ENCODE measurements at places on chromosomes 7 and 10. TPM values are rescaled to one million over a fixed set of nuclear protein-coding genes. Genes with fewer than 3 reads are reported as not detected.

DNA sequence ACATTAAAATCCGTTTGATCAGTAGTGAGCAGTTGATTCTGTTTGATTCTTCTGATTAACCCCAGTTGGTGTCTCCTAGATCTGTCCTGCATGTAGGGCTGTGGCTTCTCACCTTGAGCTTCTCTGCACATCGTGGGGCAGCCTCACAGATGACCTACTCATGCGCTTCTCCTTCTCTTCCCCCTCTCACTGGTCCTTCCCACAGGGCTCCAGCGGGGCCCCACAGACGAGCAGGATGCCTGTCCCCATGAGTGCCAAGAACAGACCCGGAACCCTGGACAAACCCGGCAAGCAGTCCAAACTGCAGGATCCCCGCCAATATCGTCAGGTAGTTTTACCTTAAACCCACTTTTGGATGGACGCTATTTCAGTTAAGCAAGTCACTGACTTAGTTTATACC, 178.9 kb downstream of the ARHGAP21 start:
- H3K36me3 ChIP-seq, result no peaks in the 10 kb centered on the region
- H3K4me3 ChIP-seq, result no peak overlapping the region
- H3K27me3 ChIP-seq, result no peaks in the 10 kb centered on the region
- DNase-seq, result no peak
- H3K4me1 ChIP-seq, result no peaks in the 10 kb centered on the region
- H3K27ac ChIP-seq, result no peak overlapping the region

- peaks cover 31% of the 10 kb centered on the region for H3K4me1 ChIP-seq
- H3K27me3 ChIP-seq, result no peaks in the 10 kb centered on the region
- no peak for DNase-seq
- H3K27ac ChIP-seq, result no peak overlapping the region
These were observed 32.3 kb downstream of the RBM17 start for GRCh38 chr10:6121146-6121545.

- no peak overlapping the region for H3K4me3 ChIP-seq
- H3K36me3 ChIP-seq, result no peaks in the 10 kb centered on the region
- H3K27me3 ChIP-seq, result no peaks in the 10 kb centered on the region
- no peak overlapping the region for H3K27ac ChIP-seq
- DNase-seq, result no peak
- no peaks in the 10 kb centered on the region for H3K4me1 ChIP-seq
These were observed 80.4 kb upstream of the MALRD1 start for GRCh38 chr10:18968159-18968558.

Gene CALHM3
- not detected for total RNA-seq

DNA sequence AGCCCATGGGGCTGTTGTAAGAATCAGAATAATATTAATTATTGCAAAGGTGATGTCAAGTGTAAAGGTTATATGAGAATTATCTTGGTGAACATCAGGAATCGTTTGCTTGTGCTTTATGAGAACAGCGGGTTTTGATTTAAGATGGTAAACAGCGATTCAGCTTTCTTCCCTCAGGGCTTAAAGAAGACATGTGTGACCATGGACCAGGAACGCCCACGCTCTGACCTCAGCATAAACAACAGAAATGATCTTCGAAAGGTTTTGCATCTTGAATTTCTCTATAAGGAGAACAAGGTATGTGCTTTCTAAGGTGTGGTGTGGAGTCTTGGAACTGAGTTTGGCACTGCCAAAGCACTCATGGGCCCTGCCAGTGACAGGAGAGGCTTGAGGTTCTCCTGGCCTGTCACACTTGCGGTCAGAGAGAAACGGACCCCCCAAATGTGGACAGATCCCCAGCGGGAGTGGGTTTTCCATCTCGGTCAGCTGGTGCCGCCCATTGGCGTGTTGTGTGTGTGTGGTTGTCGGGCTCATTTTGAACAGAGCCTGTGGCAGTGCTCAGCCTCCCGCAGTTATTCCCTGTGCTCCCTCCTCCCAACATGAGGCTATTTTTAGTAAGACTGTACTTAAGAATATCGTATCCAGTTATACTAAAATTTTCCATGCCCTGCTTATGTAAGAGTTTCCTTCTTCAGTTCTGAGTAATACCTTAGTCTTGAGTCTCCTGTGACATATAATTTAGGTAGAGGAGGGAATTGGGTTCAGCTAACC, 7.2 kb downstream of the MINDY4 start:
- DNase-seq, result no peak
- peak overlapping the region; percentile 51 for H3K27ac ChIP-seq
- no peaks in the 10 kb centered on the region for H3K36me3 ChIP-seq
- no peak overlapping the region for H3K4me3 ChIP-seq
- H3K27me3 ChIP-seq, result no peaks in the 10 kb centered on the region
- H3K4me1 ChIP-seq, result no peaks in the 10 kb centered on the region

DNA sequence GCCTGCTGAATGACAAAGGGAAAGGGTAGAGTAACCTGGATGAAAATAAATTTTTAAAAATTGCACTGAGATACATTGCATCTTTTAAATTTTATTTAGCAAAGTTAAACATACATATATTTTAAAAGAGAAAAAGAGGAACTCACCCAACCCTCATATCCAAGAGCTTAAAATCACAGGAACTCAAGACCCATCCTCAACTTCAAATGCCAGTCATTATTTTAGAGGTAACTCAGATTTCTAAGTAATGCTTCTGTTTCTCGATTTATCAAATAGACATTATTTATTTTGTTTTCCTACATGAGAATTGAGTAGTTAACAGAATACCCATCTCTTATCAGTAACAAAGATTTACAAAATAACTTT, 32.4 kb upstream of the KMT2E start:
- DNase-seq, result no peak
- H3K36me3 ChIP-seq, result no peaks in the 10 kb centered on the region
- H3K27me3 ChIP-seq, result no peaks in the 10 kb centered on the region
- no peak overlapping the region for H3K27ac ChIP-seq
- no peak overlapping the region for H3K4me3 ChIP-seq

GRCh38 chr7:102407910-102408309, 11.7 kb downstream of the PRKRIP1 start:
- H3K4me1 ChIP-seq, result peaks cover 3% of the 10 kb centered on the region
- no peak for DNase-seq
- no peaks in the 10 kb centered on the region for H3K27me3 ChIP-seq
- no peak overlapping the region for H3K27ac ChIP-seq
- H3K36me3 ChIP-seq, result peaks cover 20% of the 10 kb centered on the region
